DMS 273 treated with DMSO at 0.1 percent for 48 hours (cell line): ENCODE measurements at places on chromosomes 16 and 17.

- no peak for DNase-seq
These were observed 30.5 kb upstream of the WSB1 start for GRCh38 chr17:27263386-27263785.

DNA sequence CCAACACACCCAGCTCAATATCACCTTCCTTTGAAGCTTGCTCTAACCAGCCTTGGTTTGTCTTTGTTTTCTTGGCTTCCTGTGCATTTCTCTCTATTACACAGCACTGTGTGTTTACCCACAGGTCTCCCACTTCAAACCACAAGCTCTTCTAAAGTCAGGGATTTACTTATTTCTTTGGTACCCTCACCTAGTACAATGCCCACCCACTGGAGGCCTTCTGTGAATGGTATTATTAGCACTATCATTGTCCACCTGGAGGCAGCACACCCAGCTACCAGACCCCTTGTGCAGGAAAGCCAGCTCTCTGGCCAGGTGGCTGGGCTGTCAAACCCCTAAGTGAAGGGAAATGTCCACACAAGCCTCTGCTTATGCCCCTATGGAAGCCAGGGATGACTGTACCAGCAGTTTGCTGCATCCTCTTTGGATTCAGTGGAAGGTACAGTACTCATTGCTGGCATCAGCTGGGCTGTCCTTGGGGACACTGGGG is 9.4 kb upstream of the TOP2A start:
- DNase-seq = no peak

DNA sequence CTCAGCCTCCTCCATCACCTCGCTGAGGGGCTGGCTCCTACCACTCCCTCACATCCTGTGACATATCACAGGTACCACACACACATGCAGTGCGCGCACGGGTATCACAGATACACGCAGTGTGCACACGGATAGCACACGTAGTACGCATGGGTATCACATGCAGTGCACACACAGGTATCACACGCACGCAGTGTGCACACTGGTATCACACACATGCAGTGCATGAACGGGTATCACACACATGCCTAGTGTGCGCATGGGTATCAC is 30.1 kb downstream of the ACSF3 start:
- no peak for DNase-seq

- DNase-seq = no peak
These were observed 406.5 kb downstream of the SHISA9 start for GRCh38 chr16:13307851-13308250.

GRCh38 chr17:143785-144281 is 6.5 kb downstream of the SCGB1C2 start:
- DNase-seq = peak; percentile 13

GRCh38 chr16:84947022-84947421 is 64.3 kb downstream of the ZDHHC7 start:
- DNase-seq = no peak
